ENCODE measurements at places on chromosomes 7 and 10. TPM values are rescaled to one million over a fixed set of nuclear protein-coding genes. Genes with fewer than 3 reads are reported as not detected.

PRLHR gene
- not detected for polyA plus RNA-seq

GRCh38 chr10:9010931-9011670, 956.6 kb downstream of the GATA3 start:
- no peak for DNase-seq

- DNase-seq: no peak
These were observed 33.3 kb upstream of the MAT1A start for GRCh38 chr10:80322711-80323110.

TAC1 gene
- 0.83 TPM for polyA plus RNA-seq
